ENCODE measurements at places on chromosomes 2 and 18. TPM values are rescaled to one million over a fixed set of nuclear protein-coding genes. Genes with fewer than 3 reads are reported as not detected.

The VWC2L gene
- total RNA-seq, result not detected

- DNase-seq, result no peak
Observed at GRCh38 chr2:74457549-74458131, 598 bp upstream of the WBP1 start.

DNA sequence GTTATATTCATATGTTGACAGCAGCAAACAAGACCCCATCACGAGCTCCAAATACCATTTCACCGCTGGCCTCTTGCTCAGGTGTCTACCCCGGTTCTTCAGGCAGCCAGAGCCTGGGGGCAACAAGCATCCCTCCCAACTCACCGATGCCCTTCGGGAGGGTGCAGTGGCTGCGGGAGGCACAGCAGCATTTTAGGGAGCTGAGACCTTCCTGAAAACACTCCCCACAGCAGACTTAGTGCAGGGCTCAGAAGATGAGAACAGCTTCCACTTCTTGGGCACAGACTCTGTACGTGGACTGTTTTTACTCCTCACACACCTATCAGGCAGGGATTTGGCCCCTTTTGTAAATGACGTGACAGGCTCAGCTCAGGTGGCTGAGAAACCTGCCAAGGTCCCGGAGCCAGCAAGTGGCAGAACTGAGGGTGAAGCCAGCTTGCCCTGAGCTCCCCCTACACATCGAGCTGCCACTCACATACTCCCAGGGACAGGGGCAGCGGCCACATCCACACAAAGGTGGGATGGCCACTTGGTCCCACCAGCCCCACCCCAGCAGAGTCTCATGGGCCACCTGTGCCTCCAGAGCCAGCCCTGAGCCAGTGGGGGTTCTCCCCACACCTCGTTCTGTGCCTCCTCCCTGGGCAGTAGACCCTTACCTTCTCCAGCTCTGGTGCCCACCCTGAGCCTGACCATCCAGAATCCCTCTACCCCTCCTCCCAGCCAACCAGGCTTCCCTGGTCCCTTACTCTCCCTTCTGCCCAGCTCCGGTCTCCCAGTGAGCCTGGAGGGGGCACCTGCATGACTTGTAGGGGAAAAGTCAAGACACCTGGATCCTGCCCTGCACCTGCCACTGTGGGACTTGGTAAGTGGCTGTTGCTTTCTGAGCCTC is 28.5 kb downstream of the CYP27C1 start:
- DNase-seq, result no peak

GRCh38 chr2:40201425-40201824 is 250.5 kb downstream of the SLC8A1 start:
- DNase-seq, result no peak
